Glutamatergic neuron (in vitro differentiated cells): ENCODE measurements at places on chromosomes 7 and 10. TPM values are rescaled to one million over a fixed set of nuclear protein-coding genes. Genes with fewer than 3 reads are reported as not detected.

- no peak overlapping the region for H3K27ac ChIP-seq
- H3K36me3 ChIP-seq = no peaks in the 10 kb centered on the region
- no peaks in the 10 kb centered on the region for H3K4me1 ChIP-seq
- H3K27me3 ChIP-seq = peaks cover 1% of the 10 kb centered on the region
- no peak overlapping the region for H3K4me3 ChIP-seq
Measured at GRCh38 chr10:43375401-43376020, 4.1 kb downstream of the FXYD4 start.

DNA sequence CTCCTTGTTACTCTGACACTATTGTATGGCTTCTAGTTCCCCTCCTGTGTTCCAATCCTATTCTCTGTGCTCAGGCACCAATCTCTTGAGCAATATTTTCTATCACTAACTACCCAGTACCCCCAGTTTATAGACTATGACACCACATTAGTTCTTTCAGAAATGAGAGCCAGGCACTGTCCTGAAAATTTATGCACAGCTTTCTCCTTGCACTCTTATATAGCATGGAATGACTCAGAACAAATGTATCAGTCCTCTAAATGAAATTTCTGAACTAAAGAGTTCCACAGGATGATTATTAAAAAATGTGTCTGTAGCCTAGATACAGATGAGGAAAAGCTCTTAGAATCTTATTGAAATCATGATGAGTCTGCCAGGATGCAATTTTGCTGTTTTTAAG, 489.9 kb downstream of the XPNPEP1 start:
- H3K4me1 ChIP-seq = no peaks in the 10 kb centered on the region
- H3K27ac ChIP-seq = no peak overlapping the region
- H3K27me3 ChIP-seq = no peaks in the 10 kb centered on the region
- no peak overlapping the region for H3K4me3 ChIP-seq
- no peak for DNase-seq
- H3K36me3 ChIP-seq = no peaks in the 10 kb centered on the region

DNA sequence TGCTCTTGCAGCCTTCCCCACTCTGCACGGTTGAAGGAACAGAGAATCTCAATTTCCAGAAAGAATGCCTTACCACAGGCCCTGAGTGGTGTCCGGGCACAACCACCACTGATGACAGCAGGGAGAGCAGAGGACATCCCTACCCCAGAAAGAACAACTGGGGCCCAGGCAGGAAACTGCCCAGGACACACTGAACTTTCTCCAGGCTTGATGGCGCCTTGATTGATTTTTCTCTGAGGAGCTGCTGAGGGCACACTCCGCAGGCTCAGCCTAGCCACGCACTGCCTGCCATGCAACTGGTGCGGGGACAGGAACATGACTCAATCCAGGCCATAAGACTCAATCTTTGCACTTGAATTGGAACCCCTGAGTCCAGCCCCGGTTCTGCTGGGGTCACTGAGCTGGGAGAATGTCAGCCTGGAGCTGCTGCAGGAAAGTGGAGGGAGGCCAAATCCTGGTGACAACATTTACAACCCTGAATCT, 5.9 kb downstream of the AKR1B1 start:
- H3K36me3 ChIP-seq = no peaks in the 10 kb centered on the region
- H3K27me3 ChIP-seq = peaks cover 2% of the 10 kb centered on the region
- no peak for DNase-seq
- H3K4me1 ChIP-seq = peaks cover 9% of the 10 kb centered on the region
- H3K27ac ChIP-seq = no peak overlapping the region
- H3K4me3 ChIP-seq = no peak overlapping the region

- H3K4me3 ChIP-seq = no peak overlapping the region
- H3K27me3 ChIP-seq = no peaks in the 10 kb centered on the region
- no peak overlapping the region for H3K27ac ChIP-seq
- no peak for DNase-seq
Measured at GRCh38 chr7:28029051-28029450, 151.5 kb downstream of the JAZF1 start.

GRCh38 chr7:75925717-75926435, 10.9 kb downstream of the POR start:
- peaks cover 5% of the 10 kb centered on the region for H3K27me3 ChIP-seq
- H3K36me3 ChIP-seq = no peaks in the 10 kb centered on the region
- H3K27ac ChIP-seq = no peak overlapping the region
- DNase-seq = no peak

GRCh38 chr7:77441046-77441445, 24.9 kb upstream of the GSAP start:
- H3K4me1 ChIP-seq = no peaks in the 10 kb centered on the region
- H3K27me3 ChIP-seq = peaks cover 1% of the 10 kb centered on the region
- no peaks in the 10 kb centered on the region for H3K36me3 ChIP-seq
- no peak for DNase-seq

- peak overlapping the region; percentile 89 for H3K4me3 ChIP-seq
- peaks cover 4% of the 10 kb centered on the region for H3K4me1 ChIP-seq
- peaks cover 3% of the 10 kb centered on the region for H3K27me3 ChIP-seq
- no peak for DNase-seq
- peak overlapping the region; percentile 41 for H3K27ac ChIP-seq
- H3K36me3 ChIP-seq = no peaks in the 10 kb centered on the region
Measured at GRCh38 chr7:107563081-107563774, 492 bp downstream of the COG5 start.

GRCh38 chr10:99630433-99630832, 10.2 kb upstream of the SLC25A28 start:
- no peak for DNase-seq
- no peaks in the 10 kb centered on the region for H3K27me3 ChIP-seq
- H3K4me1 ChIP-seq = no peaks in the 10 kb centered on the region

DNA sequence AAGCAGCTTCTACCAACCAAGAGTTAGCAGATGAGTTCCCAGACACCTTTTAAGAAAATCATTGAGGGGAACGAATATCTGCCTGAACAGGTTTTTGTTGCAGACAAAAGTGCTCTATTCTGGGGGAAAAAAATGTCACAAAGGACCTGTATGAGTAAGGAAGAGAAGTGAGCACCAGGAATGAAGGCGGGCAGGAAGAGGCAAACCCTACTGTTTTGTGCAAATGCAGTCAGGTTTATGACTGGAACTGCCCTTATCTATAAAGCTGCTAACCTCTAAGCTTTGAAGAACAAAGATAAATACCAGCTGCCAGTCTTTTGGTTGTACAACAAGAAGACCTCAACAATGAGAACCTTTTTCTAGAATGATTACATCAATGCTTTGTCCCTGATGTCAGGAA, 292.4 kb upstream of the SP4 start:
- peaks cover 5% of the 10 kb centered on the region for H3K27me3 ChIP-seq
- no peak overlapping the region for H3K4me3 ChIP-seq
- no peak for DNase-seq
- H3K27ac ChIP-seq = no peak overlapping the region

GRCh38 chr7:41656366-41656765, 46.5 kb downstream of the INHBA start:
- H3K27me3 ChIP-seq = no peaks in the 10 kb centered on the region
- no peak for DNase-seq
- H3K36me3 ChIP-seq = no peaks in the 10 kb centered on the region
- no peak overlapping the region for H3K4me3 ChIP-seq

- DNase-seq = no peak
- H3K4me3 ChIP-seq = no peak overlapping the region
- H3K36me3 ChIP-seq = no peaks in the 10 kb centered on the region
- no peak overlapping the region for H3K27ac ChIP-seq
- no peaks in the 10 kb centered on the region for H3K27me3 ChIP-seq
Measured at GRCh38 chr10:110242511-110242910, 35.1 kb downstream of the MXI1 start.

DNA sequence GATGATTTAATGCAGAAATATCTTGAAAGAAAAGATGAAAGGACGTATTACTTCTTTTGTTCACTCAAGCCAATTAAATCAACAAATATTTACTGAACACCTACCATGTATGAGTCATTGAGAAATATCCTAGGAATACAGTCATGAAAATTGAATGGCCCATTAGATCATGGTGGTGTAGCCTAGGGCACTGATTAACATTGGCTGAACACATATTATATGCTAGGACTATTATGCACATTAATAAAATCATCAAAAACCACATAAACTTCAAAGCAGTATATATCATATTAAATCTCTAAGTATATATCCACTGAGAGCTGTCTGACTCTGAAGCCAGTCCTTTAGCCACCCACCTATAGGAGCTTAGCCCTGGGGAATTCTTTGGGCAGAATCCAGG, 41.8 kb downstream of the FAM204A start:
- no peak for DNase-seq
- no peak overlapping the region for H3K4me3 ChIP-seq
- no peak overlapping the region for H3K27ac ChIP-seq
- H3K27me3 ChIP-seq = no peaks in the 10 kb centered on the region
- no peaks in the 10 kb centered on the region for H3K4me1 ChIP-seq

DNA sequence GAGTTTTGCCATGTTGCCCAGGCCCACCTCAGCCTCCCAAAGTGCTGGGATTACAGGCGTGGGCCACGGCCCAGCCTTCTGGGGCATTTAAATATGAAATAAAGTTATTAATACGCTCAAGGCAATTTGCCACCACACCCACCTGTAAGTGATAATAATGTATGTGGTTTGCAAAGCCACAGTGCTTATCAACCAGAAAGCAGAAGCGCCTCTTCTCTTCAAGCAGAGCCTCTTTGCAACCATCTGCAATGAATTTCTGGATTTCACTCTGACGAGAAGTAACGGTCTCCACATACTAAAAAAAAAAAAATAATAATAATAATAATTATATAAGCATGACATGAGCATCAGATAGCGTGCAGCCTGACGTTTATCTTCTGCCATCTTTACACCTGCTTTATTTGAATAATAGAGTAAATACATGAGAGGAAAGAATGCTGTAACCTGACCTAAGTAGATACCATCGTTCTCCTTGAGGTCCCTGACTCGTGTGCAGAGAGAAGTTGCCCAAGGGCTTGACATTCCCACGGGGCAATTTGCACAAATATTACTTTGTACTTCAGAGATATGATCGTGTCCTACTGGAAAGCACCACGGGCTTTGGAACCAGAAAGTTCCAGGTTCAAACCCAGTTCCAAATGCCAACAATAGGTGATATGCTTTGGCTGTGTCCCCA, 34.0 kb downstream of the BRI3 start:
- no peak overlapping the region for H3K4me3 ChIP-seq
- no peaks in the 10 kb centered on the region for H3K4me1 ChIP-seq
- DNase-seq = no peak
- H3K36me3 ChIP-seq = peaks cover 9% of the 10 kb centered on the region
- no peak overlapping the region for H3K27ac ChIP-seq
- peaks cover 4% of the 10 kb centered on the region for H3K27me3 ChIP-seq

- H3K4me3 ChIP-seq = no peak overlapping the region
- H3K27ac ChIP-seq = no peak overlapping the region
- DNase-seq = no peak
Measured at GRCh38 chr10:107686095-107686494, 521.6 kb upstream of the SORCS1 start.

- H3K27ac ChIP-seq = no peak overlapping the region
- H3K27me3 ChIP-seq = peaks cover 6% of the 10 kb centered on the region
- no peak overlapping the region for H3K4me3 ChIP-seq
- no peaks in the 10 kb centered on the region for H3K36me3 ChIP-seq
Measured at GRCh38 chr7:151732834-151733592, 143.9 kb downstream of the PRKAG2 start.

GRCh38 chr7:2926896-2927405, 82.8 kb upstream of the GNA12 start:
- no peak overlapping the region for H3K4me3 ChIP-seq
- no peak for DNase-seq
- H3K27me3 ChIP-seq = peaks cover 9% of the 10 kb centered on the region
- H3K36me3 ChIP-seq = no peaks in the 10 kb centered on the region

DNA sequence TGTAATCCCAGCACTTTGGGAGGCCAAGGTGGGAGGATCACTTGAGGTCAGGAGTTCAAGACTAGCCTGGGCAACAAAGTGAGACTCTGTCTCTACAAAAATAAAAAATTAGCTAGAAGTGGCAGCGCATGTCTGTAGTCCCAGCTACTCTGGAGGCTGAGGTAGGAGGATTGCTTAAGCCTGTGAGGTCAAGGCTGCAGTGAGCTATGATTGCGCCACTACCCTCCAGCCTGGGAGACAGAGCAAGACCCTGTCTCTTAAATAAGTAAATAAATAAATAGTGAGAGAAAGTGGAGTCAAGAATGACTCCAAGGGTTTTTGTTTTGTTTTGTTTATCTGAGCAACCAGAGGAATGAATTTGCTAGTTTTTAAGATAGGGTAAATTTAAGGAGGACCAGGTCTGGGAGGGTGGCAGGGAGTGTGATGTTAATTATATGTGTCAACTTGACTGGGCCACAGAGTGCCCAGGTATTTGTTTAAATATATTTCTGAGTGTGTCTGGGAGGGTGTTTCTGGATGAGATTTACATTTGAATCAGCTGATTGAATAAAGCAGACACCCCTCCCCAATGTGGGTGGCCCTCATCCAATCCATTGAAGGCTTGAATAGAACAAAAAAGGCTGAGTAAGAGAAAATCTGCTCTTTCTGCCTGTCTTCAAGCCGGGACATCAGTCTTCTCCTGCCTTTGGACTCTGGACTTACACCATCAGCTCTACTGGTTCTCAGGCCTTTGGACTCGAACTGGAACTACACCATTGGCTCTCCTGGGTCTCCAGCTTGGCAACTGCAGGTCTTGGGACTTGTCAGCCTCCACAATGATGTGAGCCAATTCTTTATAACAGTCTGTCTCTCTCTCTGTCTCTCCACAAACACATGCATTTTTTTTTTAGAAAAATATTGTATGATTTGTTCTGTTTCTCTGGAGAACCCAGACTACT, 23.5 kb downstream of the IMPDH1 start:
- no peaks in the 10 kb centered on the region for H3K36me3 ChIP-seq
- peaks cover 3% of the 10 kb centered on the region for H3K27me3 ChIP-seq
- no peak overlapping the region for H3K4me3 ChIP-seq
- no peak for DNase-seq

DNA sequence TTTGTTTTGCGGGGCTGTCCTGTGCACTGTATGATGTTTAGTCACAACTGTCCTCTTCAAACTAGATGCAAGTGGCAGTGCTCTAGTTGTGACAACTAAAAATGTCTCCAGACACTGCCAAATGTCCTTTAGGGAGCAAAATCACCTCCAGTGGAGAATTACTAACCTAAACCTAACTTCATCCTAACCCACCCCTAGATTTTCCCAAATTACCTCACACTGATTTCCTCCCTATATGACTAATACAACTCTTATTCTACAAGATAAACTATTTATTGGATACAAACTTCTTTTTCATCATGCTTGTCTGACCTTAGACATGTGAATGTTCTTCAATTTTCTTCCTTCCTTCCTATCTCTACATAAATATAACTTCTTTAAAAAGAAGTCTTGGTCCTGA, 26.4 kb downstream of the PNPLA8 start:
- no peak overlapping the region for H3K4me3 ChIP-seq
- peak overlapping the region; percentile 16 for H3K27ac ChIP-seq
- no peak for DNase-seq
- peaks cover 18% of the 10 kb centered on the region for H3K4me1 ChIP-seq
- H3K27me3 ChIP-seq = peaks cover 5% of the 10 kb centered on the region

- no peaks in the 10 kb centered on the region for H3K36me3 ChIP-seq
- peaks cover 2% of the 10 kb centered on the region for H3K27me3 ChIP-seq
- H3K4me1 ChIP-seq = no peaks in the 10 kb centered on the region
- H3K27ac ChIP-seq = no peak overlapping the region
Measured at GRCh38 chr10:114131094-114131493, 42.9 kb downstream of the CCDC186 start.

The CYP2C19 gene
- total RNA-seq = not detected

The TRIM74 gene
- total RNA-seq = 2.9 TPM

The PTF1A gene
- not detected for total RNA-seq

The GLI3 gene
- total RNA-seq = 2.9 TPM

The SAMD9 gene
- total RNA-seq = not detected

The ZCWPW1 gene
- total RNA-seq = 1.8 TPM

The DHX32 gene
- 11.3 TPM for total RNA-seq

The ZC3HAV1L gene
- 5.8 TPM for total RNA-seq

The PCLO gene
- 17.4 TPM for total RNA-seq

The VSIR gene
- 0.29 TPM for total RNA-seq

The CLCN1 gene
- 0.56 TPM for total RNA-seq

The ELMO1 gene
- total RNA-seq = 5.5 TPM

The FXYD4 gene
- total RNA-seq = not detected

The PON1 gene
- 1.1 TPM for total RNA-seq

The TSPAN33 gene
- 6.6 TPM for total RNA-seq

The GPNMB gene
- not detected for total RNA-seq

The PROSER2 gene
- not detected for total RNA-seq
